B cell (primary cell): ENCODE measurements at places on chromosomes 2 and 18. TPM values are rescaled to one million over a fixed set of nuclear protein-coding genes. Genes with fewer than 3 reads are reported as not detected.

CD8A gene
- total RNA-seq = 0.49 and 0.76 TPM in 2 replicates

DNAJC5G gene
- total RNA-seq = 0.39 TPM in 1 of 2 replicates, not detected in the other

IL1RL1 gene
- total RNA-seq = not detected in 2 replicates

GRCh38 chr2:113032737-113033136, 19.9 kb downstream of the IL36B start:
- H3K4me3 ChIP-seq = no peak overlapping the region
- H3K27me3 ChIP-seq = no peaks in the 10 kb centered on the region
- H3K27ac ChIP-seq = no peak overlapping the region
- no peaks in the 10 kb centered on the region for H3K4me1 ChIP-seq

VWA3B gene
- not detected in 2 replicates for total RNA-seq

GBX2 gene
- not detected in 2 replicates for total RNA-seq

DNA sequence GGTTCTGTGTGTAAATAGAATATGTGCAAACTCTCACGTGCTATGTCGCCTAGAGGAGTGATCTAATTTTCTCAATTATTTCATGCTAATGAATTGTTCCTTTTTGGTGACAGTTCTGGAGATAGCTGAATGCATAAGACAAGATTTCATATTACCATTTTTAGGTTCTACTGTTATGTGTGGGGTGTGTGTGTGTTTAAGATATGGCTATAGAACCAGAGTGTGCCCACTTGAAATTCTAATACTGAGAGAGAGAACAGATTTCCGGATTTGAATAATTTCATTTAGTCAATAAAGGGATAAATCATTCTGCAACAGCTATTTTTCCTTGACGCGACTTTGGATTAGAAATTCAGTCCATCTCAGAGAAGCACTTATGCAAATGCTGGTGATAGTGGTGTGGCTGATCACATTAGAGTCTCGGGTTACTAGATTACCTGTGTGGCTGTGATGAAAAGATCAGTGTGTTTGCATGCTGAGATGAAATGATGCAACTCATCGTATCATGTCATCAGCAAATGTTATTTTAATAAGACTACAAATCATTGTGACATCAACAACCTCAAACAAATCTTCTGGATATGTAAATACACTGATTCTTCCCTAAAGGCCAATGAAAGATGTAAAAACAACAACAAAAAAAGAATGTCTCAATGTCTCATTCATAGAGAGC, 415.9 kb downstream of the EPHA4 start:
- H3K27ac ChIP-seq = no peak overlapping the region
- no peaks in the 10 kb centered on the region for H3K4me1 ChIP-seq
- no peak for DNase-seq

SDC1 gene
- total RNA-seq = not detected in 2 replicates

DNA sequence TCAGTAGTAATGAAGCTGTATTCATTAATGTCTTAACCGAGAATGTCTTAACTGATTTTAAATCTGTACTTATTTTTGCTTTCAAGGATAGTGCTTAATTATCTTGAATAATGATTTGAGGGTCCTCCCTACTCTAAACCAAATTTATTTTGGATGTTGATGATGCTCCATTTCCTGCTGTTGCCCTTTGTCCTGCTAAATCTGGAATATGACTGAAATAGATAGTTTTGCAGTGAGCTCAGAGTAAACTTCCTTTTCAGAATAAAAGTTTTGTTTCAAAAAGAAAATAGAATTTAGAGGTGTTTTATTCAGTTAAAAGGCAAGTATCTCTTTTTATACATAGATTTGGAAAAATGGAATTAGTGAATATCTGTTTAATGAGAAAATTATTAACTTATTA, 8.1 kb downstream of the NBEAL1 start:
- H3K27ac ChIP-seq = no peak overlapping the region
- no peak for DNase-seq
- peaks cover 4% of the 10 kb centered on the region for H3K4me1 ChIP-seq

CDH2 gene
- not detected in 2 replicates for total RNA-seq

SP5 gene
- not detected in 2 replicates for total RNA-seq

- H3K4me3 ChIP-seq = no peak overlapping the region
- no peaks in the 10 kb centered on the region for H3K27me3 ChIP-seq
- no peaks in the 10 kb centered on the region for H3K36me3 ChIP-seq
- H3K4me1 ChIP-seq = no peaks in the 10 kb centered on the region
These were observed 49.0 kb downstream of the MAP2 start for GRCh38 chr2:209472871-209473270.

AQP12A gene
- not detected in 2 replicates for total RNA-seq

- H3K4me1 ChIP-seq = no peaks in the 10 kb centered on the region
- H3K27me3 ChIP-seq = no peaks in the 10 kb centered on the region
- H3K36me3 ChIP-seq = no peaks in the 10 kb centered on the region
These were observed 404.0 kb upstream of the MYT1L start for GRCh38 chr2:2735041-2735440.

DPYSL5 gene
- total RNA-seq = not detected in 2 replicates

DNA sequence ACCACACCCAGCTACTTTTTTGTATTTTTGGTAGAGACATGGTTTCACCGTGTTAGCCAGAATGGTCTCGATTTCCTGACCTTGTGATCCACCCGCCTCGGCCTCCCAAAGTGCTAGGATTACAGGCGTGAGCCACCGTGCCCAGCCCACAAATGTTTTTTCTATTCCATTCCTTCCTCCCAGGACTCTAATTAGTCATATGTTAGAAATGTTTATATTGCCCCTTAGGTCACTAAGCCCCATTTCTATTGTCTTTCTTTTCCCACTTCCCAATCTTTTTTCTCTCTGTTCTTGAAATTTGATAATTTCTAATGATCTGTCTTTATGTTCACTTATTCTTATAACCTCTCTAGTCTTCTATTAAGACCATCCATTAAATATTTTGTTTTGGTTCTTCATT, 31.3 kb upstream of the CDCA7 start:
- no peaks in the 10 kb centered on the region for H3K4me1 ChIP-seq
- no peak for DNase-seq
- no peaks in the 10 kb centered on the region for H3K36me3 ChIP-seq
- H3K4me3 ChIP-seq = no peak overlapping the region

DNA sequence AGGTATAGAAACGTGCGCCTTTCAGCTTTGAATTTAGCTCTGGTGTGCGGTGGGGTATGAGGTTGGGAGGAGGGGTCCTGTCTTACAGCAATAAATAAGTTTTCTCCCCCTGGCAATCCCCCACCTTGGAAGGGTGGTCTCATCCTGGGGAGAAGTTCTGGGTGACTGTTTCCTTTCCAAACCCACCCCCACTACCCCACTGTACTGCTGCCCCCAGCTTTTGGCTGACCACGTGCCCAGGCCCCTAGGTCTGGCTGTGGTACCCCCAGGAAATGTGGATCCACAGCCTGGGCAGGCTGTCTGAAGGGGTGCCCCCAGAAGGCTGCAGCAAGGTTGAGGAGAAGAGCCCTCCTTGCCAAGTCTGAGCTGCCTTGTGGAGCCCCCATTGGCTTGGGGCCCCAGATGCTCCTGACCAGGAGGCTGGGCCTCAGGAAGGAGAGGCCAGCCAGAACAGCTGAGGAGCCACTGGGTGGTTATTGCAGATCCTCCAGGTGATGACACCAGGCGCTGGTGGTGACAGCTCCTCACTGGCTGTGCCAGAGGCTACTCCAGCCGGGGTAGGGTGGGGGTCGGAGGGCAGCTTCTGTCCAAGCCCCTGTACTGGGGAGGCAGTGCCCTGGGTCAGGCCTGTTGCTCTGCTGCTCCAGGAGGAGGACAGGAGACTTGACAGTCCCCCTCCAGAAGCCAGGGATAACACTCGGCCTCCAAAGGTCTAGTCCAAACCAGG, 24.2 kb downstream of the CCT7 start:
- no peak overlapping the region for H3K27ac ChIP-seq
- DNase-seq = no peak
- no peaks in the 10 kb centered on the region for H3K36me3 ChIP-seq
- H3K27me3 ChIP-seq = no peaks in the 10 kb centered on the region
- H3K4me1 ChIP-seq = no peaks in the 10 kb centered on the region

DNA sequence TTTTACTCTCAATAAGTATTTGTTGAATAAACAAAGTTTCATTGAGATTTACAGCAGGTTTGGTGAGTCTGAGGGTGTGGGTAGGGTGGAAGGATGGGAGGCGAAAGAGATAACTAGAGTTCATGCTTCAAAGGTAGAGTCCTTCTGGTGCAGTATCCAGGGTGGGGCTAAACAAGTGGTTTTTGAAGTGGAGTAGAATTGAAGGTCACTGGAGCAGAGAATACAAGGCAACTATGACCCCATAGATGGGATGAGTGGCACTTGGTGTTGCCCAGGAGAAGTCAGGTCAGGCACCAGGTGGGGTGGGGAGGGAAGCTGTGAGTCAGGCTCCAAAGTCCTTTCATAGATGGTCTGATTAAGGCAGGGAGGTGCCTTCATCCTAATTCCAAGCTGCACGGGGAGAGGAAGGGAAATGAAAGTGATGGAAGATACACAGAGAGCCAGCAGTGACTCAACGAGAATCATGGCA, 6.6 kb upstream of the CAB39 start:
- no peaks in the 10 kb centered on the region for H3K27me3 ChIP-seq
- peaks cover 2% of the 10 kb centered on the region for H3K4me1 ChIP-seq
- no peak for DNase-seq
- no peak overlapping the region for H3K27ac ChIP-seq

GRCh38 chr2:57461624-57462023, 585.0 kb upstream of the VRK2 start:
- no peaks in the 10 kb centered on the region for H3K4me1 ChIP-seq
- H3K27ac ChIP-seq = no peak overlapping the region
- no peak overlapping the region for H3K4me3 ChIP-seq
- DNase-seq = no peak

- H3K4me1 ChIP-seq = no peaks in the 10 kb centered on the region
- H3K36me3 ChIP-seq = no peaks in the 10 kb centered on the region
- no peak for DNase-seq
- no peaks in the 10 kb centered on the region for H3K27me3 ChIP-seq
- H3K27ac ChIP-seq = no peak overlapping the region
These were observed 84.8 kb upstream of the RASGRP3 start for GRCh38 chr2:33391529-33392255.

PASK gene
- 144 and 184 TPM in 2 replicates for total RNA-seq

DNA sequence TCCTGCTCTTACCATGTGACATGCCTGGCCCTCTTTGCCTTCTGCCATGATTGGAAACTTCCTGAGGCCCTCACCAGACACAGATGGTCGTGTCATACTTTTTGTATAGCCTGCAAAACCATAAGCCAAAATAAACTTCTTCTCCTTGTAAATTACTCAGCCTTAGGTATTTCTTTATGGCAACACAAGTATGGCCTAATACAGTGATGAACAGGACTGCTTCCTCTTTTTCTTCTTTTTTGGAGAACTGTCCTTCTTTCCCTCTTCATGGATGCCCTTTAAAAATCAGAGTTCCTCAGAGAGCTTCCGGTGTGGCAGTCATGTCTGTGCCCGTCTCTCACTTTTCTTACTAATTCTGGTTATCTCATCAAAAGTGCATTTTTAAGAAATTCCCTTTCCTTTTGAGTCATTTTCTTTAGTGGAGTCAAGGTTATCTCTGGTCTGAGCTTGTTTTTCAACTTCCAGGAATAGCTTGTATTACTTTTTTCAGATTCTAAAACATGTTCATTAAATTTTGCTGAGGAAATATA, 9.2 kb upstream of the IL1A start:
- DNase-seq = no peak
- H3K27ac ChIP-seq = no peak overlapping the region
- no peaks in the 10 kb centered on the region for H3K27me3 ChIP-seq
- H3K4me1 ChIP-seq = peaks cover 2% of the 10 kb centered on the region
- H3K4me3 ChIP-seq = no peak overlapping the region

GRCh38 chr18:37314534-37314933, 251.1 kb downstream of the CELF4 start:
- H3K27me3 ChIP-seq = no peaks in the 10 kb centered on the region
- H3K36me3 ChIP-seq = no peaks in the 10 kb centered on the region
- H3K4me3 ChIP-seq = no peak overlapping the region

- no peak for DNase-seq
- H3K27me3 ChIP-seq = no peaks in the 10 kb centered on the region
- H3K4me1 ChIP-seq = peaks cover 26% of the 10 kb centered on the region
These were observed 68.3 kb downstream of the FAM117B start for GRCh38 chr2:202703091-202703490.

GRCh38 chr2:231111987-231112386, 12.9 kb downstream of the HTR2B start:
- H3K4me1 ChIP-seq = no peaks in the 10 kb centered on the region
- H3K4me3 ChIP-seq = no peak overlapping the region
- DNase-seq = no peak

- no peak overlapping the region for H3K4me3 ChIP-seq
- peaks cover 5% of the 10 kb centered on the region for H3K4me1 ChIP-seq
- no peak overlapping the region for H3K27ac ChIP-seq
- no peak for DNase-seq
- no peaks in the 10 kb centered on the region for H3K36me3 ChIP-seq
These were observed 95.7 kb downstream of the CMPK2 start for GRCh38 chr2:6770006-6770405.

DNA sequence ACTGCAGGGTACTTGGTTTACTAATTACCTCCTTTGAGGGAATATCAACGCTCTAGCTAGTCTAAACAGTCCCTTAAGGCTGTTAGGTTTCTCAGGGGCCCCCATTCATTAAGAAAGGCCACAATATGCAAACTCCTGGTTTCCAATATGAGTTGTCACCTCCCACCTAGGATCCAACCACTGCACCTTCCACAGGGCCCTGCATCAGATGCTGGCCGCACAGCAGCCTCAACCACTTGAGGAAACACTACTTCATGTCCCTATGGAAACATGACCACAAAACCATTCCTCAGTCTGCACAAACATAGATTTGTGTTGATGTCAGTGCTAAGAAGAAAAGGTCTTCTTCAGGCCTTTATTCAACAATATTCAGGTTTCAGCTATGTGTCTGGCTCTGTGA, 40.9 kb downstream of the STAT4 start:
- no peak overlapping the region for H3K27ac ChIP-seq
- no peaks in the 10 kb centered on the region for H3K36me3 ChIP-seq
- DNase-seq = no peak
- H3K4me1 ChIP-seq = peaks cover 4% of the 10 kb centered on the region
- H3K4me3 ChIP-seq = no peak overlapping the region

- no peak for DNase-seq
- no peak overlapping the region for H3K27ac ChIP-seq
- no peaks in the 10 kb centered on the region for H3K27me3 ChIP-seq
These were observed 145.3 kb upstream of the SLC35G4 start for GRCh38 chr18:11464129-11464528.

- H3K4me1 ChIP-seq = no peaks in the 10 kb centered on the region
- no peak overlapping the region for H3K4me3 ChIP-seq
- DNase-seq = no peak
- no peaks in the 10 kb centered on the region for H3K36me3 ChIP-seq
- H3K27ac ChIP-seq = no peak overlapping the region
- no peaks in the 10 kb centered on the region for H3K27me3 ChIP-seq
These were observed 69.8 kb downstream of the CTIF start for GRCh38 chr18:48608581-48608980.

OSGEPL1 gene
- 11.2 and 12.6 TPM in 2 replicates for total RNA-seq

- H3K4me3 ChIP-seq = no peak within 1 kb of the TSS
- DNase-seq = no peak
- no peaks in the 10 kb centered on the region for H3K36me3 ChIP-seq
- peaks cover 5% of the 10 kb centered on the region for H3K4me1 ChIP-seq
- H3K27me3 ChIP-seq = peaks cover 4% of the 10 kb centered on the region
- H3K27ac ChIP-seq = no peak within 1 kb of the TSS
These were observed at the start of gene OR6B2 for GRCh38 chr2:240030379-240031094. Gene OR6B2, minus strand, starts transcription at chr2:240030429. Its CDS starts 0 bp downstream, at chr2:240030429.

GRCh38 chr18:8800445-8800844, 95.1 kb downstream of the MTCL1 start:
- no peak overlapping the region for H3K27ac ChIP-seq
- H3K27me3 ChIP-seq = no peaks in the 10 kb centered on the region
- no peak overlapping the region for H3K4me3 ChIP-seq
- H3K36me3 ChIP-seq = no peaks in the 10 kb centered on the region
- H3K4me1 ChIP-seq = no peaks in the 10 kb centered on the region
- DNase-seq = no peak
